ENCODE measurements at places on chromosomes 12 and 14. TPM values are rescaled to one million over a fixed set of nuclear protein-coding genes. Genes with fewer than 3 reads are reported as not detected.

DNA sequence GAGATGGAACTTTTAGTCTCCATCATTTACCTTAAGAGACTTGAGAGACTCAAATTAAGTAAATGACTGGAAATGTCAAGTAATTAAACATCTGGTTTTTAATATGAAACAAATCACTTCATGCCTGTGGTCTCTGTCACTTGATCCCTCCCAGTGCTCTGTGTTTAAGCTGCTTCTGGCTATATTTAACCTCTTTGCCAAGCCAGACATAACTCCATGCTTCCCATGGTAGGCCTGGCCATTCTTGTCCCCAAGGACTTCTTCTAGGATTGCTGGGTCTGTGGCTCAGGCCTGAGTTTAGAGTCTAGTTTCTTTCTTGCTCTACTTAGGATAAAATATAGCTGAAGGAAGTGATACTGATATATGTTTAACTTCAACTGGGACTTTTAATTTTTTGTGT lies 1013.6 kb downstream of the FLRT2 start:
- H3K36me3 ChIP-seq: no peaks in the 10 kb centered on the region
- no peak overlapping the region for H3K4me3 ChIP-seq
- DNase-seq: no peak
- H3K4me1 ChIP-seq: peaks cover 5% of the 10 kb centered on the region
- H3K27ac ChIP-seq: no peak overlapping the region
- H3K27me3 ChIP-seq: no peaks in the 10 kb centered on the region

DNA sequence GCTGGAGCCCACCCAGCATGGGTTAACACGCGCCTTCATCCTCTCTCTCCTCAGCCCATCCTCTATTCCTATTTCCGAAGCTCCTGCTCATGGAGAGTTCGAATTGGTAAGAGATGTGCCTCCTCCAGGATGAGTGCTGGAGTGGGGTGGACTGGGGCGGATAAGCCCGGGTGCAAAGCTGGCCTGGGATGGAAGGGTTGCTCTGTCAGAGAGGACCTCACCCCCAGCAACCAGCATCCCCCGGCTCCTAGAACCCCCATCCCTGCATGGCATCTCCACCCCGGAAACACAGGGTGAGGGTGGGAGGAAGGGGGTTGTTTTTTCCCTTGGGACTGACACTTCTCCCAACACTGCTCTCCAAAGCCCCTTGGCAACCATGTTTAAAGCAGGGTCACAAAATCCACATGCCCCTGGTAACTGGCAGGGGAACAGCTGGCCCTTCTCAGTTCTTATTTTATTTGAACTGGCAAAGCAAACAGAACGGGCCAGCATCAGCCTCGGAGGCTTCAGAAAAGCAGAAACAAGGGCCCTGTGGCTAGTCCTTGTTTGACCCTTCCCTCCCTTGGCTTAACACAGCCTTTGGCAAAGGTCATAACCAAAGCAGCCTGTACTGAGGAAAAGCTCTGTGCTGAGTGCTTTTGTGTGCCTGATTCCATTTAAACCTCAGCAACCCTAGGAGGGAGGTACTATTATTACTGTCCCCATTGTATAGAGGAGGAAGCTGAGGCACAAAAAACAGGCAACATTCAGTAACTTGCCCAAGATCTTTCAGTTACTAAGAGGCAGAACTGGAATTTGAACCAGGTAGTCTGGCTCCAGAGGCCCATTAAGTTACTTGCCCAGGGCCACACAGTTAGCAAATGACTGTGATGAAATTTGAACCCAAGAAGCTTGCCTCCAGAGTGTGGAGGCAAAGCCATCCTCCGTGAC lies 4.2 kb downstream of the GSTZ1 start:
- no peak for DNase-seq
- H3K27me3 ChIP-seq: no peaks in the 10 kb centered on the region
- H3K27ac ChIP-seq: no peak overlapping the region
- no peak overlapping the region for H3K4me3 ChIP-seq

- H3K27me3 ChIP-seq: no peaks in the 10 kb centered on the region
- H3K36me3 ChIP-seq: peaks cover 15% of the 10 kb centered on the region
- DNase-seq: no peak
- no peaks in the 10 kb centered on the region for H3K4me1 ChIP-seq
- H3K4me3 ChIP-seq: no peak overlapping the region
Measured at GRCh38 chr14:102219316-102219715, 79.6 kb downstream of the WDR20 start.

DNA sequence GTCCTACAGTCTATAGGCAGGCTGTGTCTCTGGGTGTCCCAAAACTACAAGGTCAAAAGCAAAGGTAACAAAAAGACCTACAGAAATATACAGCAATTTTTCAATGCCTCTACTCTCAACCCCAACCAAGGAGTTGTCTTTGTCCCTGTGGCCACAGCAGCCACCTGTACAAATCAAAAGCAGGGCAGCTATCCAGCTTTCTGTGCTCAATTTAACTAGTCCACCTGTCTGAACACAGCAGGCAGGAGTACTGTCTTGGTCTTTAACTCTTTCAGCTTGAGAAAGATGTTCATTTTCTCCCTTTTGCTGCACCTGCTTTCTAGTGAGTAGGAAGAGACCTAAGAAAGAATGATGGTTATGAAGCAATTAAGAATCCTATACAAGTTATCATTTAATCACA lies 19.7 kb downstream of the GDF11 start:
- no peak for DNase-seq
- peaks cover 78% of the 10 kb centered on the region for H3K36me3 ChIP-seq
- peaks cover 6% of the 10 kb centered on the region for H3K4me1 ChIP-seq
- H3K27ac ChIP-seq: no peak overlapping the region
- H3K4me3 ChIP-seq: no peak overlapping the region

The GALNT4 gene
- 2.8 TPM for total RNA-seq

GRCh38 chr12:129729170-129729569 lies 174.7 kb downstream of the TMEM132D start:
- H3K4me3 ChIP-seq: no peak overlapping the region
- no peaks in the 10 kb centered on the region for H3K27me3 ChIP-seq
- no peak overlapping the region for H3K27ac ChIP-seq
- no peak for DNase-seq
- no peaks in the 10 kb centered on the region for H3K36me3 ChIP-seq
- H3K4me1 ChIP-seq: no peaks in the 10 kb centered on the region

DNA sequence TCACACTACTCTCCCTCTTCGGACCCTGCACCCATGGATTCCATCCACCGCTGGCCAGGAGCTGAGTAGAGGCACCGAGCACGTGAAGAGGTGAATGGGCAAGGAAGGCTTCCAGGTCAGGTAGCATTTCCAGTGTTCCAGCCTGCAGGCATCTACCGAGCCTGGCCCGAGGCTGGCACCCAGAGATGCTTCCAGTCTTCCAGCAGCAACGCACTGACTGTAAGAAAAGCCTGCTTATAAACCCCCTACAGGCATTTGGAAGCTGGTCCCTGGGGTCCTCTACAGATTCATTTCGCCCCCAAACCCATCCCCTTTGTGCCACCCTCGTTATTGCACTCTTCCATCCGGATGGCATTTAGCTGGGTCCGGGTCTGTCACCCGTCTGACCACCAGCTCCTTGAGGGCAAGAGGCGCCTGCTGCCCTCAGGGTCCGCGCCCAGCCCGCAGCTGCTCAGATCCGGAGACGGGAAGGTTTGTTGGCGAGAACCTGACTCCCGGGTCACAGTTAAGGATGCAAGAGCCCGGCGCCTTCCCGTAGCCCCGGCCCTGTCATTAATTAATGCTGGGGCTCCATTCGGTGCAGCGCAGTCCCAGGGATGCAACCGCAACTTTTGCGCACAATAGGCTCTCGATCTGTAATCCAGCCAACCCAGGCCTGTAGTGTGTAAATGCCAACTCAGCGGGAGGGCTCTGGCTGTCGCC lies 614 bp upstream of the MARK3 start:
- peak overlapping the region; percentile 87 for H3K27ac ChIP-seq
- peak overlapping the region; percentile 91 for H3K4me3 ChIP-seq
- no peaks in the 10 kb centered on the region for H3K27me3 ChIP-seq
- H3K36me3 ChIP-seq: peaks cover 6% of the 10 kb centered on the region
- H3K4me1 ChIP-seq: peaks cover 24% of the 10 kb centered on the region

GRCh38 chr12:46933947-46934346 lies 108.2 kb upstream of the SLC38A4 start:
- no peak overlapping the region for H3K27ac ChIP-seq
- H3K36me3 ChIP-seq: no peaks in the 10 kb centered on the region
- peak; percentile 68 for DNase-seq
- H3K27me3 ChIP-seq: no peaks in the 10 kb centered on the region
- H3K4me3 ChIP-seq: no peak overlapping the region

DNA sequence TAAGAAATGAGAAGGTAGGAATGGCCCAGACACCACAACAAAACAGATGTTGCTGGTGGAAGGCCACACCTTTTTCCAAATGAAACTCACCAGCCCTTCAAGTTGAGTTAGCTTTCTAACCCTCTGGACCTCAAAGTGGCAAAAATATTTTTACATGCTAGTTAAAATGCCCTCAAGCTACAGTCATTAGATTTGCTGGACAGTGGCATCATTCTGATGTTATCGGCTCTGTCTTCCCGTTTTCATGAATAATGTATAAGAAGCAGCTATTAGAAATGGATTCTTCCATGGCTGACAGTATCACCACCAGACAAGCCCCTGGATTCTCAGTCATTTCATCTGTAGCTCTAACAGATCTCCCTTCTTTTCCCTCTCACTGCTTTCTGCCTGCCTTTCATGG lies 37.1 kb upstream of the PLXNC1 start:
- no peak for DNase-seq
- no peaks in the 10 kb centered on the region for H3K4me1 ChIP-seq
- no peak overlapping the region for H3K27ac ChIP-seq
- no peak overlapping the region for H3K4me3 ChIP-seq

GRCh38 chr12:12524128-12524527 lies 38.5 kb downstream of the DUSP16 start:
- no peak for DNase-seq
- H3K4me3 ChIP-seq: no peak overlapping the region
- H3K4me1 ChIP-seq: no peaks in the 10 kb centered on the region
- no peak overlapping the region for H3K27ac ChIP-seq

GRCh38 chr14:22096514-22096895 lies 422.9 kb upstream of the OR4E1 start:
- DNase-seq: no peak
- H3K27ac ChIP-seq: no peak overlapping the region
- H3K4me3 ChIP-seq: no peak overlapping the region
- peaks cover 58% of the 10 kb centered on the region for H3K27me3 ChIP-seq
- H3K36me3 ChIP-seq: no peaks in the 10 kb centered on the region

The CNTN1 gene
- not detected for total RNA-seq
